ENCODE measurements at places on chromosomes 2 and 18.

DNA sequence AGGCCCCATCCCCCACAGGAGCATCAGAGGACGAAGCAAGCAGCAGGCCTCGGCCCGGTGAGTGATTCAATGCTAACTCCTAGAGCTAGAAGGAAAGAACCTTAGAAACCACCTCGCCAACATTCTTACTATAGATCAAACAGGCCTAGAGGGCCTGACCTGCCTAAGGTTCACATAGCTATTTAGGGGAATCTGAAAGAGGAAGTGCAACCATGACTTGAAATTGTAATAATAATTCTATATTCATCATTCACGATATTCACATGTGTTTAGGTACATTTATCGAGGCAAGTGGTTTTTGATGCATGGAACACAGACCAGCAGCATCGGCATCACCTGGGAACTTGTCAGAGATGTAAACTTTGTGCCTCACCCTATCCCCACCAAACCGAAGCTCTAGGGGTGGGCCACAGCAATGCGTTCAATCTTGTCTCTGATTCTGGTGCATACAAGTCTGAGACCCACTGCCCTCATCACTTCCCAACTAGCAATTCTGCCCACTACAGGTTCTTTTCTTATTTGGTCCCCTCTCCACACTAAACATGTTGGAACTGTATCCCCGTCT is 78.0 kb upstream of the DNMT3A start:
- DNase-seq = no peak

DNA sequence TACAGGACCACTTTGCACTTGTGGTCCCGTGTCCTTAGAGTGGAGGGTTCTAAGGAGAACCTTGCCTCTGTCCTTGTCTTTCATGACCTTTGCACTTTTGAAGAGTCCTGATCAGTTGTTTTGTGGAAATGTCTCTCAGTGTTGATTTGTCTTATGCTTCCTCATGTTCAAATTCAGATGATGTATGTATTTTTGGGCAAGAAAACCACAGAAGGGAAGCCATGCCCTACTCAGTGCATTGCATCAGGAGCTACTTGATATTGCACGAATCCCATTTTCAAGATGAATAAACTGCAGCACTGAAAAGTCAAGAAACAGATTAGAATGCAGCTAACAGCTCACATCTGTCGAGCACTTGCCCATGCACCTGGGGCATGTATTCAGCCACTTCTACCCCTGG is 152.2 kb downstream of the INHBB start:
- no peak for DNase-seq

DNA sequence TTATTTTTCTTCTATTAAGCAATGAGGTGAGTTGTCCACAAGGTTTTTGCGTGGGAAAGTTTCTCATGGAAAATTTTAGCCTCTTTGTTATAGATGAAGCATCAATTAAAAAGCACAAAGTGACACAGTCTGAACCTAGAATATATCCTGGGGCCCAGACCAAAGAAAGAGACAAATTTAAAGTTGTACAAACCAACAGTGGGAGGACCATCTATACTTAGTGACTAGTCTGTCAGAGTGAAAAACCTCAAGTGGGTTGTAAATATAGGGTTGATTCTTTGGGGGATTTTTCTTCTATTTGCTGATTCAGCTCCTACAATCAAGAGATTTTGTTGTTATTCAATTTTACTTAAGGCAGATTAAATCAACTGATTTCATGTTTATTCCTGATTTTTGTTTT is 256.2 kb downstream of the SATB2 start:
- DNase-seq = no peak

DNA sequence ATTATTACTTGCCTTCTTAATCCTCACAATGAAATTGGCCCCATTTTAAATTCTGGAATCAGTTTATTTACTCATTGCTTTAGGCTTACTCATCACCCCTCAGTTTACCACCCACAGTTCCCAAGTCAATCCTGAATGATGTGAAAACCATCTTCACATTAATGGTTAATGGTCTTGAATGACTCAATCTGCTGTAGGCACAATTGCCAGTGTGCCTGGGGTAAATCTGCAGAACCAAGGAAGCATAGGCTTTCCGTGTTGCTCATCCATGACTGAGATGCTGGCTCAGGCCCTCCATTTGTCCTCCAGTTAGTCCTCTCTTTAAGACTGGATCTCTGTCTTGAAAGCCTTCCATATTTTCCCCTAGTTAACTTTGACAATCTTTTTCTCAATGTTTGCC is 164.5 kb downstream of the PMAIP1 start:
- DNase-seq = no peak

GRCh38 chr2:50885948-50886347 is 146.0 kb downstream of the NRXN1 start:
- DNase-seq = no peak

- no peak for DNase-seq
These were observed 9.4 kb downstream of the CAPG start for GRCh38 chr2:85400541-85401463.

DNA sequence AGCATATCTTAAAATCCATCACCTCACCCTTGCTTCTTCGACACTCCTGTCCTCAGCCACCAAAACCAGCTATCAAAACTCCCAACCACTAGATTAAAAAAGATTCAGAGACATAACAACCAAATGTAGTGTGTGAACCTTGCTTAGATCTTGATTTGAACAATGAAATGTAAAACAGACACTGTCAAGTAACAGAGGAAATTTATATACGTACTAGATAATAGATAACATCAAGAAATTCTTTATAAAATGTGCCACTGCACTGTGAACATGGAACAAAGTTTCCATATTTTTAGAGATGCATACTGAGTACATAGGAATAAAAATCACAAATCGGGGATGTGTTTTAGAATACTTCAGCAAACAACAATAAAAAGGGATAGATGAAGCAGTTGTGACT is 86.0 kb downstream of the THADA start:
- DNase-seq = no peak

DNA sequence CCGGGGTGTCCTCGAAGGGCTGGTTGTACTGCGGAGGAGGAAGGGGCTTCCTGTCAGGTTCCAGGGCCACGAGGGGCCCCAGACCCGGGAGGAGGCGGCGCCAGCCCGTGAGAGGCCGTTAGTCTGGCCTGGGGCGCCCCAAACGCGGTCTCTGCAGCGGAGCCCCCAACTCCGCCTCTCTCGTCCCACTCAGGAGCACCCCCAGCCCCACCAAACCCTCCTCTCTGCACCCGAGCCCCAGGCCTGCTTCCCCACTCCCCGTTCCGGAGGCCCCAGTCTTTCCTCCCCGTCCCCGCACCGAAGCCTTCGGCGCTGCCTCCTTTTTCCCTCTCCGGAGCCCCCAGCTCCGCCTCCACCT is 473 bp downstream of the HJURP start:
- no peak for DNase-seq
